Activated CD4-positive, alpha-beta T cell treated with anti-CD3 and anti-CD28 coated beads, Interleukin-2, amount 50 U/mL, for 1 hour (primary cell): ENCODE measurements at places on chromosomes 16 and 17.

DNA sequence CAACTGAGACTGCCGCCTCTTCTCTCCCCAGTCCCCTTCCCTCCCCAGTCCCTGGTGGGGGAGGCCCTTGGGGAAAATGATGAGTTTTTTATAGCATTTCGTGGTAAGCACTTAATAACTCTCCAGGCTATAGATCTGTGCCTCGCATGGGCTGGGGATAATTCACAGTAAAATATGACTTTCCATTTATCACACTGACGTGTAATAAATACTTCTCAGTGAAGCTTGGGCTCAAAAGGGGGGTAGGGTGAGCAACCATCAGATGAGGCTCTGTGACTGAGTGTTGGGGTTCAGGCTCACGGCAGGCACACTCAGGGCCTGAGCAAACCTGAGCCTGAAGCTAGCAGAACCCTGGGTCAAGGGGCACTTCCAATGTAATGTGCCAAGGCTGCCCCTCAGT lies 101.6 kb downstream of the CCT6B start:
- DNase-seq = no peak

GRCh38 chr17:7781429-7781828 lies 52.6 kb upstream of the KDM6B start:
- DNase-seq = no peak

DNA sequence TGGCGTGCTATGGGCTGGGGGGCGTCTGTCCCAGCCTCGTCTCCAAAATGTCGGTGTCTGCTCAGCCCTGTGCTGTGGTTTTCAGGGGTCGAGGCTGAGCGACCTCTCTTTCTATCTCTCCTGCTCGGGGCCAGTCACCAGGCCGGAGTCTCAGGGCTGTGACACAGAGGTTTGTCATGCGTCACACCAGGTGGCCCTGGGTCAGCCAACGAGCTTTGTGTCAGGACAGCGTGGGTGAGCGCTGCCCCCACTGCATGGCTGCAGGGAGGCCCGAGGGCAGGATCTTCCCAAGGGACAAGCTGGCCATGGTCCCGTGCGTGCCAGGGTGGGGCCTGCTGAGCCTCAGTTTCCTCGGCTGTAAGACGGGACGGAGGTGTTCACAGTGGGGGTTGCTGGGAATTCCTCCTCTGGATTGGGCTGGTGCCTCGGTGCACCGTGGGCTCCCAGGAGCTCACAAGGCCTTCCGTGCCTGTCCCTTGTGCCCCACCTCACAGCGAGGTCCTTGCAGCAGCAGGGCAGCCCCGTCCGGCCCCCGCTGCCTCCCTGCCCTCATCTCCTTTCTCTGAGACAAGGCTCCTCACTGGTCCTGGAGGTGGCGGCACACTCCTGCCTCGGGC lies 50.5 kb downstream of the CBFA2T3 start:
- no peak for DNase-seq

DNA sequence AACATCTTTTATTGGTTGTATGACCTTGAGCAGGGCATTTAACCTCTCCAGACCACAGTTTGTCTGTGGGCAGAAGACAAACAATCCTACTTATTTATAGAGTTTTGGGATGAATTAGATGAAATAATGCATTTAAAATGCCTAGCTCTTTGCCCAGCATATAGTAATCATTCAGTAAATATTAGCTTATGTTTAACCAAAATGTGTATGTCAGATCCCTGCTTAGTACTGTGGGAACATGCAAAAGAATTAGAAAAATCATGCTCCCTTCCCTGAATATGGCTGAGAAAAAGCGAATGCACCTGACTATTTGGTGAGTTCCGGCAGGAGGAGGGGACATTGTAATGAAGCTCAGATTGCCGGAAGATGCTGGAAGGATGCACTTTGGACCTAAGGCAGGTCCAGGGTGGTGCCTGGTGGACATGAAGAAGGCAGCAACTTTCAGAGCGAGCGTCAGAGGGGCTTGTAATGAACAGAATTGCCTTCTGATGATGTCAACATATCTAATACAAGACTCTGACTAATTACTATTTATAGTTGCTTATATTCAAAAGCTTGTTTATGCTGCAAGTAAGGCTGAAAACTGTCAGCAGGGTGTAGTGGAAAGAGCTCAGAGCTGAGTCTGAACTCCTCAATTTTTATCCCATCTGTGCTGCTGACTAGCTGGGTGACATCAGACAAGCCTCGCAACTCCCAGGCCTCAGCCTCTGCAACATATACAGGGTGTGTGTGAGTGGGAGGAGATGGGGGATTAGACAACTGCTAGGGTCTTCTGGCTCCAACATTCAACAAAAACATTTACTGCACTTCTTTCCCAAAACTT lies 221.2 kb downstream of the PRKCA start:
- DNase-seq = no peak

- DNase-seq = no peak
These were observed 29.5 kb upstream of the CDH1 start for GRCh38 chr16:68707340-68708152.

- peak; percentile 65 for DNase-seq
These were observed 4.2 kb downstream of the NR1D1 start for GRCh38 chr17:40095944-40096791.

- no peak for DNase-seq
These were observed 6.8 kb upstream of the RNF112 start for GRCh38 chr17:19404264-19404663.

DNA sequence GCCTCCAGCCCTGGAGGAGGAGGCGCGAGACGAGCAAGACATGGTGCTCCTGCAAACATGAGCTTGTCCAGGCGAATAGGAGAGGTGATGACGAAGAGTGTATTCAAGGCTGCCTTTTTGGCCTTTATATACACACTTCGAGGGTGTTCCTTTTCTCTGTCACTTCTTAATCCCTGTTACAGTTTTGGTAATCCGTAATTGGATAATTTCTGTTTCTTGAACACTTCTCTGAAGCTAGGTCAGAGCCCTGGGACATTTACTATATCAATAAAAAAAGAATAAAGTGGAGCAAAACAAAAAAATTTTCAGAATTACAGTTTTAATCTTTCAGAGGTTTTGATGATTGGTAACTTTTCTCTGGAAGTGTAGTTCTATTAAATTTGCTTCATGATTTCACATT lies at the start of gene KRT24:
Gene KRT24 (minus strand): TSS at position 101 of the 400 bp plus-strand sequence. CDS start 59 bp downstream, at position 42.
- DNase-seq = no peak

GRCh38 chr17:47829870-47830269 lies 1.5 kb downstream of the MRPL10 start:
- peak; percentile 25 for DNase-seq
